Activated T-cell treated with anti-CD3 and anti-CD28 coated beads, Interleukin-2, amount 50 U/mL, for 1 hour (primary cell): ENCODE measurements at places on chromosomes 12 and 14.

DNA sequence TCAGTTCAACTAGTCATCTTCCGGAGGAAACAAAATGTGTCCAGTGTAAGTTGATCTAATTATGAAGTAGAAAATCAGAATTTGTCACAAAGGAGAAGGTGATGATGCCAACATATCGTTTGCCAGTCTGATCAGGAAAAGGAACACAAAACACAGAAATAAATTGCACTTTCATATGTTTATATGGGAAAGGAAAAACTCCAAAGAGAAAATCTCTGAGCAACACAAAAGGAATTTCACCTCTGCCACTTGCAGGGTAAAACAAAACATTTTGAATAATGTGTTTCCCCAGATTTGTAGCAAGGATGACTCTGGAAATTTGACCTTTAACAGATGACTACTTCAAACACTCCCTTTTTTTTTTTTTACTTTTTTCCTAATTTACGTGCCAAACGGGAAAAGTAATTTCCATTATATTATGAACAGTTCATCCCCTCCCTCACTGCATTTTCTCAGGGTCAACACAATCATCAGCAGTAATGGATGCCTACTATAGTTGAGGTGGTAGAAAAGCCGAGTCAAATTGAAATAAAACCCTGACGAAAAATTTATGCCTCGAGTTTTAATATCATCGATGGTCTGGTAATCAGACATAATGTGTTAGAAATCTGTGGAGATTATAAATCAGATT is 25.6 kb downstream of the MGAT4C start:
- DNase-seq = no peak

GRCh38 chr12:113826805-113827538 is 139.2 kb downstream of the RBM19 start:
- DNase-seq = no peak

- no peak for DNase-seq
Measured at GRCh38 chr14:94728950-94729349, 41.0 kb downstream of the GSC start.

DNA sequence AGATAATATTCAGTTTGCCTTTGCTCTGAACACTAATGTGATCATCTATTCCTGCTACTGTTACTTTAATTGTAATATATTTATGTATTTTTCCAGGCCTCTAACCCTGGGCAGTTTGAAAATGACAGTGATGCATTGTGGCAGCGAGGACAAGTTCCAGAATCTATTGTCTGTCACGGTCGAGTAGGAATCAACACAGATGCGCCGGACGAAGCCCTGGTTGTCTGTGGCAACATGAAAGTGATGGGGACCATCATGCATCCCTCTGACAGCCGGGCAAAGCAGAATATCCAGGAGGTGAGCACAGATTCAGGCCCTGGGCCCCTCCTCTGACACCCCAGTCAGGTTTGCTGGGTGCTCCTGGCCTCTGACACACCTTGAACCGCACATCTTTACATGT is 78.5 kb downstream of the MYRFL start:
- no peak for DNase-seq

- no peak for DNase-seq
Measured at GRCh38 chr12:124213666-124214347, 81.1 kb upstream of the RFLNA start.

- peak; percentile 17 for DNase-seq
Measured at GRCh38 chr12:92987846-92988621, 58.9 kb upstream of the EEA1 start.

GRCh38 chr12:67593041-67593440 is 55.5 kb upstream of the DYRK2 start:
- DNase-seq = no peak

DNA sequence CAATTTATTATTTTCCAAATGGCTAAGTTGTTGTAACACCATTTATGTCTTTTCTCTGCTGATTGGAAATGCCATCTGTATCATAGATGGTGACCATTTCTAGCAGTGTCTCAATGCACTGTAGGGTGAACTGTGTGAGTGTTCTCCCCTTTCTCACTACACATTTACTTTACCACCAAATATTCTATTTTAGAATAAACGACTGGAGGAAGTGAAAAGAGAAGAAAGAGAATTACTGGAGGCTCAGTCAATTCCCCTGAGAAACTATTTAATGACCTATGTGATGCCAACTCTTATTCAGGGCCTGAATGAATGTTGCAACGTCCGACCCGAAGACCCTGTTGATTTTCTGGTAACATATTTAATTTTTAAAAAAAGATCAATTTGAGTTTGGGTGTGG is 15.5 kb upstream of the PAPOLA start:
- no peak for DNase-seq

DNA sequence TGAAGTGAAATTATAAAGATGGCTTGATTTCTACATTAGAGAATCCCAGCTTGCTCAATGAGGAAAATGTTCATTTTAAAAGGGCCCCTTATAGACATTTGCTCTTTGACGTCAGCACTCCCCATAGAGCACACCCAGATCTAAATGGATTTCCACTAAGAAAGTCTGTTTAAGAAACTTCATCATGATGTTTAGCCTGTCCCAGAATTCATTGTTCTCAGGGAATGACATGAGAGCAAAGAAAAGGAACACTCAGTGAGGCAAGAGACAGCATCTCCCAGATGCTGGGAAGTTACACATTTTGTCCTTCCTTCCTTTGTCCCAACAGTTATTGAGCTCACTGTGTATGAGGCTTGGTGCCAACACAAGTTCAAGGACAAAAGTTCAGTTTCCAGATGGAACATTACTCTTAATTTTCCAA is 4.9 kb downstream of the PHLDA1 start:
- no peak for DNase-seq

- DNase-seq = no peak
Measured at GRCh38 chr12:80636832-80637231, 70.6 kb upstream of the MYF6 start.

DNA sequence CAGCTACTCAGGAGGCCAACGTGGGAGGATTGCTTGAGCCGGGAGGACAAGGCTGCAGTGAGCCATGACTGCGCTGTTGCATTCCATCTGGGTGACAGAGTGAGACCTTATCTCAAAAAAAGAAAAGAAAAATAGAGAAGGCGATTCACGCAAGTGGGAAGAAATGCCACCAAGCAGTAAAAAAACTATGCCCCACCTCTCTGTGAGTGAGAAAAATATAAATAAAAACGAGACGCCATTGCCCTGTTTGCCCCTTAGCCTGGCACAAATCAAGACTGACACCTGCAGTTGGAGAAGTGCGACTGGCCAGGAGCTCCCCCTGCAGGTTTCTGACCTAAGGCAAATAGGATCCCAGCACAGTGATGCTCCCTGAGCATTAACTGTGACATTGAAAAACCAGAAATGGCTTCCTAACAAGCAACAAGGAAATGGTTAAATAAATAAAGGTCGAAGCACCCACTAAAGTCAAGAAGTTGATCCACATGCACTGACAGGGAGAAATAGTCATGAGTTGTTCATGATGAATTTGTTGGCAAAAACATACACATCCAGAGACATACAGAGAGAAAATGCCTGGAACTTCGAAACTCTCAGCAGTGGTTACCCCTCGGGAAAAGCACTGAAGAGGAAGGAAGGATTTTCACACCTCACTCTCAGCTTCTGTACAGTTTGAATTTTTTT is 21.1 kb downstream of the GSC start:
- DNase-seq = no peak

- DNase-seq = no peak
Measured at GRCh38 chr12:131321988-131322387, 368.3 kb downstream of the ADGRD1 start.

DNA sequence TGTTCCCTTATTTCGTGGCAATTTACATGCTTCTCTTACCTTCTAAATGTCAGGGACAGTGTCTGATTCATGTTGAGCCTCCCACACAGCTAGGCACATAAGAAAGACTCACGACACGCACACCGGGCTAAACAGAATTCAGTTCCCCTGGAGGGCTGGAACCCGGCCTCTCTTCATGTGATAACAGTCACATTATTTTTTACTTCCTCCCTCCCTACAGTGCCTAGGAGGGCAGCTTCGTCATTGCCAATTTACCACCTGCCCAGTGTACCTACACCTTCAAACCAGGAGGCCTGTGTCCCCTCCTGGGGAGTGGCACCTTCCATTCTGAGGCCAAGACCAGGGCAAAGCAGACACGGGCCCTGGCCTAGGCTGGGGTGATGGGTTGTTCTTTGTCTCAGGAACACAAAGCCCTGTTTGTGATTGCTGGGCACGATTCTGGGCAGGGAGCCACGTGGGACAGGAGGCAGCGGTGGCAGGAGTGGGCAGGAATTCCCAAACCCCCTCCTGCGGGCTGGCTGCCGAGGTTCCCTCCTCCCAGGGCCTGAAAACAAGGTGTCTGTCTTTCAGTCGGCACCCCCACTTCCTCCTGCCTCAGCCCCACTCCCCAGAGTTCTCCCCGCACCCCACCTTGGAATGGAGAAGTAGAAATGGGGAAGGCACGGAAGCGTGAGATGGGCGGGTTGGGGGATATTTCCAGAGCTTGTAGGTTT is 6.8 kb upstream of the RASAL1 start:
- no peak for DNase-seq

GRCh38 chr14:100911665-100912316 is 8.3 kb upstream of the RTL1 start:
- no peak for DNase-seq

GRCh38 chr12:43131301-43131700 is 420.7 kb downstream of the ADAMTS20 start:
- no peak for DNase-seq

- no peak for DNase-seq
Measured at GRCh38 chr12:69873429-69873828, 48.4 kb downstream of the MYRFL start.

DNA sequence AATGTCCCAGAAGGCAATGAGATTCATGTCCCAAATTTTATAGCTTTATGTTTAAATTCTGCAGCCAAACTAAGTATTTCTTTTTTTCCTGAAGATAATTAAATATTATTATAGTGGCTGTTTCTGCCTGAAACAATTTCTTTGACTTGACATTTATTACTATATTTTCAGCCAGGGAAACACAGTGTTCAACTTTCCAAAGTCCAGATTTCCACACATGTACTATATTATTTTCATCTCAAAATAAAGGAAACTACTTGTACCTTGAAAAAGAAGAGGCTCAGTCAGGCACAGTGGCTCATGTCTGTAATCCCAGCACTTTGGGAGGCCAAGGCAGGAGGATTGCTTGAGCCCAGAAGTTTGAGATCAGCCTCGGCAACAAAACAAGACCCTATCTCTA is 77.8 kb upstream of the BTG1 start:
- no peak for DNase-seq

DNA sequence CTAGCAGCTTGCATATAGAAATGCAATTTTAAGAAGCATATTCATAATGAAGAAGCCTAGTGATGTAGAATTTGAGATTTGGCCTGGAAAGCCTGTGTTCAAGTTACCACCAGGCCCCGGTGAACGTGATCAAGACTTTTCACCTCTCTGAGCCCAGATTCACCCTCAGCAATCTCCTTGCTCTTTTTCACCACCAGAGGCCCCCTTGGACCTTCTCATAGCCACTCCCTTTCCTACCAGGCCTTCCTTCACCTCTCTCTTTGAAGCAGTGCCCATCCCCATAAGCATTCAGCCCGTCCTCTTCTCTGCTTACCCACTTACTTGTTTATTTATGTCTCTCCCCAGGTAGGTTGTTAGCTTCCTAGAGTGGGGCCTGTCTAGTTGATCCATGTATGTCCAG is 1280.9 kb downstream of the AACS start:
- DNase-seq = no peak

- no peak for DNase-seq
Measured at GRCh38 chr12:43797561-43798217, 8.4 kb downstream of the TWF1 start.

DNA sequence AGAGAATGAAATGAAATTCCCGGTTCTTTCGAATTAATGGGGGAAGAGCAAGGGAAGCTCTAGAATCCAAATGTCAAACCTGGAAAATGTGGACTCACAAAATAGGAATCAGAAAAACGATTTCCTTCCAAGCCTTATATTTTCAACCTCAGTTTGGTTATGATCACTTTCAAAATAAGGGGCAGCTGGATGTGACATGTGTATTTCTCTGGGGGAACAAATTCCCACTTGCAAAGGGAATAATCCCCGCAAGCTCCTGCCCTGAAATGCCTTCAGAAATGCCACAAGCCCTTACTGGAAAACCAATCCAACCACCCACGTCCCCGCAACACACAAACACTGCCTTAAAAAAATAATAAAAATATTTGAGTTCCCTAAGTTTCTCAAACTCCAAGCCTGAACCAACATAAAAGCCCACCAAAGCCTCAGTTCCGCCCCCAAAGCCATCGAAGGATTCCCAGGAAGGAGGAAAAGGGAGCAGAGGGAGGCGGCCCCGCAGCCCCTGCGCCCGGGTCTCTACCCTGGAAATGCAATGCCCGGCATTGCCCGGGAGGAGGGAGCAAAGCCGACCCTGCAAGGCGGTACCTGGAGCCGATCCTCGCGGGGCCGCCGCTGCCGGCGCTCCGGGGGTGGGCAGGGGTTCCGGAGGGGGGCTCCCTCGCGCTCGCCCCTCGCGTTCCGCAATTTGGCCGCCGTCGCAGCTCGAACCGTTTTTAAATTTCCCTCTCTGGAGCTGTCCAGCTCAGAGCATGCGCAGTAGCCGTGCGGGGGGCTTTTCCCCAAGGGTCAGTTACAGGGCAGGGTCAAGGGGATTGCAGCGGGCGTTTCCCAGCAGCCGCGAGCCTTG is at the start of gene FOXN4:
FOXN4 (minus strand) TSS at position 751 of the 847 bp plus-strand sequence. CDS start 963 bp downstream, outside the sequence.
- DNase-seq = no peak

GRCh38 chr12:123041042-123041531 is 60.6 kb downstream of the ARL6IP4 start:
- no peak for DNase-seq

- DNase-seq = no peak
Measured at GRCh38 chr12:122206976-122207375, 3.5 kb downstream of the B3GNT4 start.

GRCh38 chr12:67797185-67797741 is 148.7 kb downstream of the DYRK2 start:
- no peak for DNase-seq

GRCh38 chr12:19646599-19646998 is 207.3 kb downstream of the AEBP2 start:
- no peak for DNase-seq
